ENCODE measurements at places on chromosomes 6 and 20.

DNA sequence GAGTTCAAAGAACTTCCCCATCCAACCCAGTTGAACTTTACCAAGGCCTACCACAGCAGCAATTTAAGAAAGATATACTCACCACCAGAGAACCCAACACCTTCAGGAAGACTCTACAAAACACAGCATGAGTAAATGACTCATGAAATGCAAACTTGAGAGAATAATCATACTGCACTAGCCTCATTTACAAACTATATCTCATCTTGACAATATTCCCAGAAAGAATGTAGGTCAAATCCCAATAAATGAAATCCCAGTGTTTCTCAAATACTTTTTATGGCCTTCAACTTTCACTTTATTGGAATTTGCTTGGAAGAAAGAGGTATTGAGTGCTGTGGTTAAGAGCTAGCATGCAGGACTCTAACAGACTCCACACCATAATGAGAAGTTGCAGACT is 60.0 kb downstream of the FYN start:
- no peak for DNase-seq

DNA sequence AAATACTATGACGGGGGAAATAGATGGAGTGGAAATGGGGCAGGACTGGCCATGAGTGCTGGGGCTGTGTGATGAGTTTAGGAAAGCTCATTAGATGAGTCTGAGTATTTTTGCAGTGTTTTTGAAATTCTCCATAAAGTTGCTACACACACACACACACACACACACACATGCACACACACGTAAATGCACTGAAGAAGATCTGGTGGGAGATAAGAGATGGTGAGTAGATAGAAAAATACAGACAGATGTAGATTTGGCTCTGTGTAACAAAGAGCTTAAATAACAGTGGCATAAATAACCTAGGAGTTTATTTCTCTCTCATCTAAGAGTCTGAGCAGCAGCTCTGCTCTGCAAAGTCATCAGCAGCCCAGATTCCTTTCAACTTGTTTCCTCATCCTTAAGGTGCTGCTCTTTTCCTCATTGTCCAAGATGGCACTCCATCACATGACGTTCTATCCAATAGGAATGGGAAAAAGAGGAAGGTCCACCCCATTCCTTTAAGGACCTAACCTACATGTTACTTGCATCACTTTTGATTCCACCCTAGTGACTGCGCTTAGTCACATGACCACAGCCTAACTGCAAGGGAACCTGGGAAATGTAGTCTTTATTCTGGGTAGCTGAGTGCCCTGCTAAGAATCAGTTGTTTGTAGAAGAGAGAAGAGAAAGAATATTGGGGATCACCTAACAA is 76.4 kb downstream of the EYA2 start:
- peak; percentile 25 for DNase-seq

DNA sequence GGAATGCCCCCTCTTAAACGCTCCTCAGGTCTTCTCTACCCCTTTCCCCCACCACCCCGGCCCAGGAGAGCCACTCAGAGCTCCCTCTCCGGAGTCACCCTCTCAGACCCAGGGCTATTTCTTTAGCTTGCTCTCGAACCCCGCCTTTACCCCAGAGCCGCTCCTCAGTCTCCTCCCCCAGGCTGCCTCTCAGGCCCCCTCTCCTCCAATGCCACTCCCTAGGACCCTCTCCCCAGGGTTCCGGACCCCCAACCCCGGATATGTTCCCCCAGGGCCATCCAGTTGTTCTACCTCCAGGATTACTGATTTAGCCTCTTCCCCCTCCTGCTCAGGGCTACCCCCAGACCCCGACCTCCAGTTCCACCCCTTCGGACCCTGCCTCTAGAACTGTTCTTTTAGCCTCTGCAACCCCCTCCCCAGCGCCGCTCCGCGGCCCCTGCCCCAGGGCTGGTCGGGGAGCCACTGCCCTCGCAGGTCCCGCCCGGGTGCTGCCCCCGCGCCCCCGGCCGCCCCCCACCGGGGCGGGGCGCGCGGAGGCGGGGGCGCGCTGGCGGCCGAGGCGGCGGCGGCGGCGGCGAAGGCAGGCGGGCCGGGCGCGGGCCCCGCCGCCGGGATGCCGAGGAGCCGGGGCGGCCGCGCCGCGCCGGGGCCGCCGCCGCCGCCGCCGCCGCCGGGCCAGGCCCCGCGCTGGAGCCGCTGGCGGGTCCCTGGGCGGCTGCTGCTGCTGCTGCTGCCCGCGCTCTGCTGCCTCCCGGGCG is at the start of gene MMP24:
Gene MMP24, plus strand, starts transcription at position 565 of the 758 bp plus-strand sequence. Its CDS starts 49 bp downstream, at position 614.
- peak; percentile 57 for DNase-seq

DNA sequence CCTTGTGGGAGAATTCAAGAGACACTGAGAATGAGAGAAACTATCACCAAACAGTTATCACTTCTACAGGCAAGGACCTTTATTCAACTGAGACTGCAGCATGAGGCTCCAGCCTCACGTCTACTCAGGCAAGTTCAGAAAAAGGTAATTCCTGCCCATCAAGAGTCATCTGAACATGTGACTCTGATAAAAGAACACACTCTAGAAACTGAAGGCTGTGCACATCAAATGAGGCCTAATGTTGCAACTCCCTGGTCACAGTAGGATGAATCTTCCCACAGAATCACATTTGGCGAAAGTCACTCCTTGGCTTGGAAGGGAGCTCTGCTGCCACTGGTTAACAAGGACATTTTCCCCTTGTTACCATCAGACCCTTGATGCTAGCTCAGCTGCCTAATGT is 71.2 kb upstream of the EMILIN3 start:
- DNase-seq: no peak

- DNase-seq: no peak
These were observed 218.2 kb upstream of the RNF24 start for GRCh38 chr20:4233520-4233919.

GRCh38 chr6:39765508-39766065 is 26.6 kb upstream of the DAAM2 start:
- DNase-seq: no peak

GRCh38 chr6:41163419-41163717 is 452 bp upstream of the TREM2 start:
- DNase-seq: no peak

DNA sequence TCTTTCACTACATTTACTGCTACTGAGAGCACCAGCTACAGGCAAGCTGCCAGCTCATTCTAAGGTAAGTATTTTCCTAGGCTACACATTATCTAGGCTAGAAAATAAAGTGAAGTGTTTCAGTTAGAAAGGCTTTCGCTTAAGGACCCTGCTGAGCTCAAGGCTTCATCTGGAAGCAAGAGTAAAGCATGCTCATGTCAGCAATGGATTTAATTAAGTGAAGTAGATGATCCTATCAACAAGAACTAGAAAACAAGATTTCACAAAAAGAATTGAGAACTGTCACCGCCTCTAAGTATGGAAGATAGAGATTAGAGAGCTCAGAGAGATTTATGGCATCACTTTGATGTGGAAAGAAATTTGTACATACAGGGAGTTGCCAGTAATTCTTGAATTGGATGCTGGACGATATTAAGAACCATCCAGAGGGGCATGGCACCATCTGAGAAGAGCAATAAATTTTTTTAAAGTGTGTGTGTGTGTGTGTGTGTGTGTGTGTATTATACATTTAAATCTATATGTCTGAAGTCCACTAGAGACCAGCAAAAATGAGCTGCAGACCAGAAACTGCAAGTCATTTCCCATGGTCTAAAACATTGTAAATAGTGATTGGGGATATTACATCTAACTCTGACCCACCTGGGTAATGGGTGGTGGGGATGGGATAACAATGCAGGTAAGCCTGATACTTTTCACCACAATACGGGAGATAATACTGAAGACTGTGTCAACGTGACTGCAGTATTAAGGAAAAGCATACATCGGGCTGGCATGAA is 105.2 kb upstream of the MAP7 start:
- no peak for DNase-seq

- no peak for DNase-seq
These were observed 25.7 kb downstream of the PIGU start for GRCh38 chr20:34651200-34651599.

DNA sequence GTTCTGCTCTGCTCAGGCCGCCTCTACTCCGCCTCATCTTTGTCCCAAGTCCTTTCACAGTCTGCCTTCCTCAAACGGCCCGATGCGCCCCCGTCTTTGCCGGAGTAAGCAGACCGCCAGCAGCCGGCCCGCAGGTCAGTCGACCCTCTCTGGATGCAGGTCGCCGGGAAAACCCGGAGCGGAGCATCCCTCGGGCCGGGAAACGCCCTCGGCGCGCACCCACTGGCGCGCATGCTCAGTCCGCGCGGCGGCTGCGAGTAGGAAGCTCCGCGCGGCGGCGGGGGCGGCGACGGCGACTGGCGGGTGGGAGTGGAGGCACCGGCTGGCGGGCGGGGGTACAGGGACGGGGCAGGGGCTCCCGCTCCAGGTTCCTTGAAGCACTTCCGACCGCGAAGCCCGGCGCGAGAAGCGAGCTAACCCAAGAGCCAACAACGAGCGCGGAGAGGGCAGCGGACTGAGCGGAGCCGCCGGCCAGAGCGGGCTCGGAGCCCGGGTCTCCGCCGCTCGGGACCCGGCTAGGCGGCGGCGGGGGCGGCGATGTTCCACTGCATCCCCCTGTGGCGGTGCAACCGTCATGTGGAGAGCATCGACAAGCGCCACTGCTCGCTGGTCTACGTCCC is at the start of gene LRRC1:
Gene LRRC1, plus strand, starts transcription at position 286 of the 620 bp plus-strand sequence. Its CDS starts 252 bp downstream, at position 538.
- peak; percentile 81 for DNase-seq

- no peak for DNase-seq
These were observed 61.8 kb downstream of the ANKS1A start for GRCh38 chr6:34950849-34951248.

GRCh38 chr6:117605169-117605826 is 3.0 kb upstream of the GOPC start:
- DNase-seq: peak; percentile 86

GRCh38 chr6:55827818-55828522 is 47.4 kb downstream of the BMP5 start:
- no peak for DNase-seq

GRCh38 chr6:56025795-56026194 is 150.4 kb upstream of the BMP5 start:
- no peak for DNase-seq

GRCh38 chr6:33450434-33450833 is 3.9 kb upstream of the ZBTB9 start:
- DNase-seq: no peak

- DNase-seq: peak; percentile 75
These were observed 92.1 kb downstream of the FYN start for GRCh38 chr6:111781041-111781708.

DNA sequence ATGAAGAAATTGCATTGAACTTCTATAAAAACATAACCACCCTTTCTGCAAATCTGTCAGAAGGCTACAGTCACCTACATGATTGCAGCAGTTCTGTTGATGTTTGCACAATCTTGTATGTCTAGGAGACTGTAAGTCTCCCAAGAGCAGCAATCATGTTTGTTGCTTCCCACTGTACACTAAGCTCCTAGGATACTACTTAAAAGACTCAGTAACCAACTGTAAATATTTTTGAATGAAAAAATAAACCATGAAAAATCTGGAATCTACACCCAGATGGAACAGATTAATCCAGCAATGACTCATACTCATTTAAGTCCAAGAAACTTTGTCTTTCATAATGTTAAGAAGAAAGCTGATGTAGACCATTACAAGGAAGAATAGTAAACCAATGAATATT is 168.5 kb upstream of the ATXN1 start:
- DNase-seq: no peak

DNA sequence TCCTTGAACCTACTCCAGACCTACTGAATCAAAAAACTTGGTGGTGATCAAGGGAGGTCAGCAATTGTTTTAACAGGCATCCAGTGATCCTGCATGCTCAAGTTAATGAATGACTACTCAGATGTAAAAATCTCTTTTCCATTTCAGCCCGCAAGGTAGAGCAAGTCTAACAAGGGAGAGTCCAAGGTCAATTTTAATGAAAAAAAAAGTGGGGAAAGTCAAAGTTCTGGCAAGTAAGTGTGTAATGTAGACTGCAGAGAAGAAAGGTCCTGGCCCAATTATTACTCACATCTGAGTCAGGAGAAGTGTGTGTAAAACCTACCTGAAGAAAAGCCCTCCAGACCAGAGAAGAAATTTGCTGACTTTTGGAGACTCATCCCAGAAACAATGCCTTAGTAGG is 193.5 kb downstream of the UBE3D start:
- DNase-seq: no peak

DNA sequence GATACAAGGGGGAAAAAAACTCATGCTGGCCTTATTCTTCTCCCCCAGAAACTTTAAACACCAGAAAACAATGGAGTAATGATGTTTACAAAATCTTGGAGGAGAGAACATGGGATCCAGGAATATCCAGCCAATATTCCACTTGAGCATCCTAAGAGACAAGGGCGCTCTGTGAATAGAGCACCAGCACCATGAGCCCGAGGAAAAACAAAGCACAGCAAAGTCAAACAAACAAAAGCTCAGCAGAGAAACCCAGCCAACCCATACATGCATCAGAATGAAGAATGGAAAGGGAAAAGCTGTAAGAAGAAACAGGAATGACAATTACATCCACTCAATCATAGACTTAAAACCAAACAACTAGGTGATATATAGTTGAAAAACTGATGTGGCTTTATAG is 4.6 kb upstream of the NAA20 start:
- DNase-seq: no peak
